Activated CD4-positive, alpha-beta T cell treated with anti-CD3 and anti-CD28 coated beads, Interleukin-2, amount 50 U/mL, for 48 hours (primary cell): ENCODE measurements at places on chromosomes 7 and 10.

GRCh38 chr7:81574723-81575326, 195.0 kb downstream of the HGF start:
- DNase-seq = no peak

DNA sequence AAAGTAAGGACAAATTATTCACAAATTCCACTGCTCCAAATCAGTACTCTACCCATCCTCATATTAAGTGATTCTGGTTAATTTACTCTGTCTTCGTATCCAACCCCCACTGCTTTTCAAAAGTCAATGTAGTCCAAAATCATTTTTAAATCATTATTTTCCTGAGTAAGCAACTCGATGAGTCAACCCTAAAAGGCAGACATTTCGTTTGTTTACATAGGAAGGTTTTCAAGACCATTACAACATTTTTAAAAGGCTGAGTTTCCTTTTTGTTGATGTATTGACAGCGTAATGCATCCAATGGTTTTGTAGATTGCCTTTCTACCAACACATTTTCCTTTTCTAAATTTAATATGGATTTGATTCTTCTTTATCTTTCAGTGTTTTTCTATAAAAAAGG, 523.0 kb upstream of the ANKRD30A start:
- no peak for DNase-seq

DNA sequence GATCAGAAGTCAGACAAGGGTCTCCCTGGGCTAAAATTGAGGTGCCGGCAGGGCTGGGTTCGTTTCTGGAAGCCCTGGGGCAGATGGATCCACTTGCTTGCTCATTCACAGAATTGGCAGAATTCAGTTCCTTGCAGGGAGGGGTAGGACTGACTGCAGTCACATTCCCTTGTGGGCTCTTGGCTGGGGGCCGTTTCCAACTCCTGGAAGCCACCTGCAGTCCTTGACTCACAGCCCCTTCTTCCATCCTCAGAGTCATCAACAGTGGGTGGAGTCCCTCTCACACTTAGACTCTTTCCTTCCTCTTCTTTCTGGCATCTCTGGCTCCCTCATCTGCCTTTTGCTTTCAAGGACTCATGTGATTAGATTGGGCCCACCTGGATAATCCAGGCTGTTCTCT, 54.6 kb upstream of the NANOS1 start:
- DNase-seq = no peak

GRCh38 chr7:106190589-106191330, 78.6 kb upstream of the SYPL1 start:
- DNase-seq = no peak

- no peak for DNase-seq
These were observed 68.9 kb downstream of the C10orf143 start for GRCh38 chr10:130041451-130042371.

GRCh38 chr7:108299251-108299973, 156.8 kb downstream of the NRCAM start:
- DNase-seq = no peak

DNA sequence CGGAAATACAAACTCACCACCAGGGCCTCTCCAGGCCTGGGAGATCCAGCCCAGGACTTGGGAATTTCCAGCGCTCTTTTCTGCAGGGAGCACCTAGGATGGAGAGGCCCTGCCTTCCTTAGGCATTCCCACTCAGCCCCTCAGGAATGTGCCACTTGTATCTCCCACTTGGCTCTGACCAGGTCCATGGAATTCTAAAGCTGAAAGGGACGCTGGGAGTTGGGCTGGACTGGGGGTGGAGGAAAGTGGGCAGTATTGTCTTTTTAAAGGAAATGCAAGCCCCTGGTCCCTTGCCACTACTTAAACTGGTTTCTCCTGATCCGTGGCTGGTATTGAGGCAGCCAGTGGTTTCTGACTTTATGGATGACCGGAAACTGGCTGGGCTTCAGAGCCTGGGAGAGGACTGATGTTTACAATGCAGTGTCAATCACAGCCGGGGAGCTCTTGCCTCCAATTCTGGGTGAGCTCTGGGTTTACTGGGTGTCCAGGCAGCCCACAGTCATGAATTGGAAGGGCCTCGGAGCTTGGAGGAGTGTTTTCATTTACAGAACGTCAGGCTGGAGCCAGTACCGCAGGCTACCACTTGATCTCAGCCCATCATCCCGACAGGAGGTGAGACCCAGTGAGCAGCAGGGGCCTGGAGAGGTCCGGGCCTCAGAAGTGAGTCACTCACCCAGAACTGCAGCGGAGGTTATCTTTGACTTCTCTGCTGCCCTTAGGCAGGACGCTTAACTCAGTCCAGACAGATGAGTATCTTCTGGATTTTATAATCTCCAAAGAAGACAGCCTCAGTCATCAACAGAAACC, 27.3 kb downstream of the AGAP3 start:
- no peak for DNase-seq

- no peak for DNase-seq
These were observed 374.4 kb downstream of the BBS9 start for GRCh38 chr7:33503736-33504135.
